ENCODE measurements at places on chromosomes 4 and X.

DNA sequence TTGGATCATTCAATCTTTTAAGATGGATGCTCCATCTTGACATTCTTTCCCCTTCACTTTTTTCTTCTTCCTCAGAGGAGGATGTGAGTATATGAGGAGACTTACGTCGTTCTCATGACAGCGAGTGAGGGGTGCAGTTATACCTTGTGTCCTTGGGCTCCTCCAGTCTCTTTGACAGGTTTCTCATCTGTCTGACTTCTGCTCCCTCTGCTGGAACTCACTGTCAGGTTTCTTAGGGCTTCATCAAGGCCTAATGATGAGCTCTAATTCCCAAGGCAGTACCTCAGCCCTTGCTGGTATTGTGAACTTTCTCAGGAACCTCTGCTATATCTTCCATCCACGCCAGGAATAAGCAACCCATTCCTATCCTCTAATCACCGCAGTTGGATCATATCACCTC lies 237.8 kb upstream of the ADGRL3 start:
- DNase-seq: no peak

- DNase-seq: no peak
Measured at GRCh38 chr4:41989994-41990364, 351 bp upstream of the SLC30A9 start.

- DNase-seq: no peak
Measured at GRCh38 chr4:157271166-157271869, 50.8 kb downstream of the GRIA2 start.

DNA sequence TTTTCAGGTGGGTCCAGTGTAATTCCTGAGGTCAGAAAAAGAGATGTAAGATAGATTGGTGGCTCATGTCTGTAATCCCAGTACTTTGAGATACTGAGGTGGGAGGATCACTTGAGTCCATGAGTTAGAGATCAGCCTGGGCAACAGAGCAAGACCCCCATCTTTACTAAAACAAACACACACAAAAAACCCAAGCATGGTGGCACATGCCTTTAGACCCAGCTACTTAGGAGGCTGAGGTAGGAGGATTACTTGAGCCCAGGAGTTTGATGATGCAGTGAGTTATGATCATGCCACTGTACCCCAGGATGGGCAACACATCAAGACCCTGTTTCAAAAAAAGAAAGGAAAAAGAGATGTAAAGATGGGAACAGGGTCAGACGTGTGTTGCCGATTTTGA lies 857.4 kb upstream of the NDST4 start:
- DNase-seq: no peak

GRCh38 chr4:155559915-155560314 lies 106.7 kb upstream of the GUCY1A1 start:
- no peak for DNase-seq

Data from activated effector memory CD4-positive, alpha-beta T cell treated with Interleukin-2 at 50 U/mL for 16 hours (primary cell).